ENCODE measurements at places on chromosomes 16 and 17. TPM values are rescaled to one million over a fixed set of nuclear protein-coding genes. Genes with fewer than 3 reads are reported as not detected.
A peak's percentile ranks its signal among the peaks of the same experiment; 100 is the strongest.

GRCh38 chr16:49116873-49117272 is 164.8 kb downstream of the CBLN1 start:
- H3K4me1 ChIP-seq: no peaks in the 10 kb centered on the region
- H3K4me3 ChIP-seq: no peak overlapping the region
- H3K27ac ChIP-seq: no peak overlapping the region
- DNase-seq: no peak
- no peaks in the 10 kb centered on the region for H3K36me3 ChIP-seq

DNA sequence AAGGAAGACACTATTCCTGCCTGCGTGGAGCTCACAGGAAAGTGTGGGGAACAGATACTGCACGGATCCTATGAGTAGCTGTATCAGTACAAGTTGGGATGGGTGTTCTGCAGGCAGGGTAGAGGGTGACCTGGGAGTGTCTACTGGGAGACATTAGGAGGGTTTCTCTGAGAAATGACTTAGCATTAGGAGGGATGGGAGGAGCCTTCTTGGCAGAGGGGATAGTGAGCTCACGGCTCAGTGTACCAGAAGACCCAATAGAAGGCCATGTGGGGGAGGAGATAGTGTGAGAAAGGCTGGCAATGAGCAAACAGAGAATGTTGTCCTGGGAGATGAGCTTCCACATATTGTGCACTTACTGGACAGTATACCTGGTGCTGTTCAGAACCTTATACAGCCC is 109.1 kb downstream of the MSI2 start:
- H3K4me1 ChIP-seq: no peaks in the 10 kb centered on the region
- no peaks in the 10 kb centered on the region for H3K36me3 ChIP-seq
- H3K27me3 ChIP-seq: no peaks in the 10 kb centered on the region
- no peak overlapping the region for H3K27ac ChIP-seq
- no peak for DNase-seq

Gene SHBG
- 1.1 TPM for polyA plus RNA-seq

Gene NRN1L
- 0.41 TPM for polyA plus RNA-seq

Gene SLC6A2
- polyA plus RNA-seq: 12.7 TPM

Gene KRT28
- polyA plus RNA-seq: not detected

DNA sequence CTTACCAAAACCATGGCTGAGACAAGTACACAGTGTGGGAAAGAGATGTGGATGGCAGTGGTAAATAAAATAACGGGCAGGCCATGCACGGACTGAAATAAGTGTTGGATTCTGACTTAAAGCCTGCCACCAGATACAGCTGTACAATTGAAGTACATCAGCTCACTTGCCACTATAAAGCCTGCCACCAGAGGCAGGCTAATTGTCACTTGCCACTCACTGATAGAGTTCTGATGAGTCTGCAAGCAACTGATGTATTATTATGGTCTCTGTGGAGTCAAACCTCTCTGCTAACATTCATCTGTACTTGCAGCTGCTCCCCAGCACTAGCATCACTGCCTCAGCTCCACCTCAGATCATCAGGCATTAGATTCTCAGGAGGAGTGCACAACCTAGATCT is 93.0 kb downstream of the CYTH1 start:
- peaks cover 70% of the 10 kb centered on the region for H3K36me3 ChIP-seq
- no peak overlapping the region for H3K4me3 ChIP-seq
- no peak for DNase-seq
- no peaks in the 10 kb centered on the region for H3K4me1 ChIP-seq
- H3K27ac ChIP-seq: no peak overlapping the region
- H3K27me3 ChIP-seq: no peaks in the 10 kb centered on the region

DNA sequence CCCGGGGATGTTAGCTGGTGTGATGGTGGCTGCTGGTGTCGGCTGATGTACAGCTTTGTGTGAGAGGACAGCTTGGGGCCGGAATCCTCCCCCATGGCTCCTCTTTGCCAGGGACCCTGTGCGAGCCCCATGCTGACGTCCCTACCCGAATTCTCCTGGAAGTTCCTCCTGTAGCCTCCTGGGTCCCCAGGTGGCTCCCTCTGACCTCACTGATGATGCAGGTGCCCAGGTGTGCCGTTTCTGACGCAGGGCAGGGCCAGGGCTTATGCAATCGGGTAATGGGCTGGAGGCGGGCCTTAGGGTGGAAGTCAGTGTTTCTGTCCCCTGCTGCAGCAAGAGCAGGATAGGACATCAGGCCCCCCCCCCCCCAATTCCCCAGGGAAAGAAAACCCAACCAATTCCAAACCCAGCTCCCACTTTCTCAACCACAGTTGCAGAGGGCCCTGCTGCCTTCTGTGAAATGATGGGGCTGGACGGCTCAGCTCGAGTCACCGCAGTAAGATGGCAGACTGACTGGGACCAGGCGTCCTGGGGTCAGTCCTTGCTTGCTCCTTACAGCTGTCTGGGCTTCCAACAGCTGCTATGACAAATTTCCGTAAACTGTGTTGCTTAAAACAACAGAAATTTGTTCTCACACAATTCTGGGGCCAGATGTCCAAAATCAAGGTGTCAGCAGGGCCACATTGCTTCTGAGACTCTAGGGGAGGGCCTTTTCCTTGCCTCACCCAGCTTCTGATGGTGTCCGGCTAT is 139.0 kb upstream of the PLCG2 start:
- H3K27me3 ChIP-seq: no peaks in the 10 kb centered on the region
- no peaks in the 10 kb centered on the region for H3K4me1 ChIP-seq
- no peak overlapping the region for H3K4me3 ChIP-seq
- DNase-seq: no peak
- H3K27ac ChIP-seq: no peak overlapping the region

Gene TMEM186
- polyA plus RNA-seq: 13.2 TPM

GRCh38 chr17:44069974-44070454 is 521 bp upstream of the G6PC3 start:
- H3K36me3 ChIP-seq: peaks cover 3% of the 10 kb centered on the region
- H3K27ac ChIP-seq: peak overlapping the region; percentile 96
- peak overlapping the region; percentile 43 for H3K4me3 ChIP-seq
- no peaks in the 10 kb centered on the region for H3K27me3 ChIP-seq
- peaks cover 11% of the 10 kb centered on the region for H3K4me1 ChIP-seq

GRCh38 chr16:27108826-27109665 is 42.3 kb downstream of the C16orf82 start:
- no peak overlapping the region for H3K27ac ChIP-seq
- peak overlapping the region; percentile 37 for H3K4me3 ChIP-seq
- DNase-seq: no peak
- no peaks in the 10 kb centered on the region for H3K36me3 ChIP-seq
- no peaks in the 10 kb centered on the region for H3K27me3 ChIP-seq

GRCh38 chr16:55207693-55208428 is 116.1 kb upstream of the IRX6 start:
- H3K4me3 ChIP-seq: no peak overlapping the region
- peaks cover 5% of the 10 kb centered on the region for H3K4me1 ChIP-seq
- no peaks in the 10 kb centered on the region for H3K36me3 ChIP-seq
- H3K27me3 ChIP-seq: no peaks in the 10 kb centered on the region

GRCh38 chr16:8818504-8819270 is 21.0 kb downstream of the PMM2 start:
- H3K4me1 ChIP-seq: no peaks in the 10 kb centered on the region
- H3K36me3 ChIP-seq: peaks cover 65% of the 10 kb centered on the region
- no peak overlapping the region for H3K4me3 ChIP-seq
- peak overlapping the region; percentile 17 for H3K27ac ChIP-seq
- no peaks in the 10 kb centered on the region for H3K27me3 ChIP-seq
- DNase-seq: no peak

Gene PRR29
- polyA plus RNA-seq: 2.5 TPM

Gene MT4
- polyA plus RNA-seq: not detected

Gene KCNAB3
- polyA plus RNA-seq: 4.4 TPM

- peaks cover 31% of the 10 kb centered on the region for H3K27me3 ChIP-seq
- H3K27ac ChIP-seq: no peak overlapping the region
- peaks cover 2% of the 10 kb centered on the region for H3K4me1 ChIP-seq
- peak; percentile 67 for DNase-seq
These were observed 5.8 kb downstream of the THOC6 start for GRCh38 chr16:3029491-3030221.

GRCh38 chr17:79977708-79978547 is 57.7 kb downstream of the TBC1D16 start:
- no peaks in the 10 kb centered on the region for H3K27me3 ChIP-seq
- peaks cover 23% of the 10 kb centered on the region for H3K36me3 ChIP-seq
- no peaks in the 10 kb centered on the region for H3K4me1 ChIP-seq
- no peak overlapping the region for H3K27ac ChIP-seq
- peak; percentile 26 for DNase-seq

Gene CDH8
- 0.05 TPM for polyA plus RNA-seq

GRCh38 chr17:57603546-57603945 is 141.6 kb downstream of the CCDC182 start:
- peaks cover 93% of the 10 kb centered on the region for H3K4me1 ChIP-seq
- peak overlapping the region; percentile 99 for H3K27ac ChIP-seq
- H3K36me3 ChIP-seq: no peaks in the 10 kb centered on the region
- no peak overlapping the region for H3K4me3 ChIP-seq
- H3K27me3 ChIP-seq: no peaks in the 10 kb centered on the region
- DNase-seq: no peak

Gene ORC6
- 20.2 TPM for polyA plus RNA-seq

- no peak overlapping the region for H3K27ac ChIP-seq
- no peaks in the 10 kb centered on the region for H3K4me1 ChIP-seq
These were observed 22.6 kb downstream of the AKTIP start for GRCh38 chr16:53480394-53480793.

GRCh38 chr17:6712058-6712853 is 913 bp downstream of the SLC13A5 start:
- H3K36me3 ChIP-seq: no peaks in the 10 kb centered on the region
- H3K27me3 ChIP-seq: peaks cover 55% of the 10 kb centered on the region
- H3K27ac ChIP-seq: no peak overlapping the region
- H3K4me3 ChIP-seq: no peak overlapping the region

Gene OR3A3
- not detected for polyA plus RNA-seq

- DNase-seq: no peak
- H3K4me1 ChIP-seq: no peaks in the 10 kb centered on the region
- no peaks in the 10 kb centered on the region for H3K36me3 ChIP-seq
- no peak overlapping the region for H3K27ac ChIP-seq
- no peak overlapping the region for H3K4me3 ChIP-seq
- H3K27me3 ChIP-seq: peaks cover 31% of the 10 kb centered on the region
These were observed 16.3 kb downstream of the SLFN12L start for GRCh38 chr17:35521150-35521549.

Gene SOX15
- polyA plus RNA-seq: 1.3 TPM

DNA sequence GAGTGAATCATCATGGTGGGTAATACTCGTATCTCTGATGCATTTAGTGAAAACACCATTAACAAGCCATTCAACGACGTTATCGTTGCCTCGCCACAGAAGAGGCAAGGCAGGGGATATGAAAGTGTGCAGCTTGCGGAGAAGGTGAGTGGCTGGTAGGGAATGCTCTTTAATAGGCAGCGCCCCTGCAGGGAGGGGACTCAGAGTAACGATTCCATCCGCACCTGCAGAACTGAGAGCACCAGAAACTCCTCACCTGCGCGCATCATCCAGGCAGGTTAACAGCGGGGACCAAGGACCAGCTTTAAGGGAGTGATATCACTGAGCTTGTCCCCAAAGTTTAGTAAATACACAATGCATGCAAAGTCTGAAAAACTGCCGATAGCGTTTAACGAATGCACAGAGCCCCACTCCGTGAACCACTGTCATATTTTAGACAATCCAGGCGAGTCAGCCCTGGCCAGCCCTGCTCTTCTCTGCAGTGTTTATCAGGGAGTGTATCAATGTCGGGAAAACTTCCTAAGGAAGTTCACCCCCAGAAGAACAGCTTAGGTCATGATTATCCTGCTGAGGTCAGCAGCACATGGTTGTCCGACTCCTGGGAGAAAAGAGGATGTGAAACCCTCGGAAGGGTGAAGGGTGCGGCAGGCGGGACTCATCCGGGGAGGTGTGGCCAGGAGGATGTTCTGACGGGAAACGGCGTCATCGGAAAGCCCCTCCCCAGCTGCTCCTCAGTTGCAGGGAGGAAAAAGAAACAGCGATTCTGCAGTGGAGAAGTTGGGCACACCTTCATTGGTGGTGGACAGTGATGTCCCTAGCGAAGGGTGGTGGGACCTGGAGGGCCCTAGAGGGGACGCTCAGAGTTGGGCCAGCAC is 68.5 kb upstream of the DNAH17 start:
- no peak overlapping the region for H3K4me3 ChIP-seq
- H3K27ac ChIP-seq: no peak overlapping the region
- H3K4me1 ChIP-seq: no peaks in the 10 kb centered on the region

GRCh38 chr17:8953156-8953885 is 12.2 kb downstream of the PIK3R5 start:
- no peaks in the 10 kb centered on the region for H3K36me3 ChIP-seq
- H3K27me3 ChIP-seq: peaks cover 28% of the 10 kb centered on the region
- H3K27ac ChIP-seq: no peak overlapping the region
- no peak for DNase-seq
- no peaks in the 10 kb centered on the region for H3K4me1 ChIP-seq

- H3K36me3 ChIP-seq: peaks cover 3% of the 10 kb centered on the region
- DNase-seq: no peak
- H3K4me1 ChIP-seq: no peaks in the 10 kb centered on the region
- H3K27ac ChIP-seq: no peak overlapping the region
- H3K27me3 ChIP-seq: no peaks in the 10 kb centered on the region
- no peak overlapping the region for H3K4me3 ChIP-seq
These were observed 211.9 kb upstream of the HS3ST3A1 start for GRCh38 chr17:13813347-13814240.

- peaks cover 15% of the 10 kb centered on the region for H3K36me3 ChIP-seq
- peaks cover 11% of the 10 kb centered on the region for H3K4me1 ChIP-seq
- H3K27ac ChIP-seq: no peak overlapping the region
- DNase-seq: no peak
These were observed 5.5 kb downstream of the TRAF7 start for GRCh38 chr16:2160915-2161551.

GRCh38 chr16:22189473-22190080 is 16.5 kb upstream of the EEF2K start:
- H3K4me3 ChIP-seq: peak overlapping the region; percentile 68
- peak; percentile 55 for DNase-seq
- H3K27ac ChIP-seq: peak overlapping the region; percentile 23
- H3K27me3 ChIP-seq: no peaks in the 10 kb centered on the region
- H3K4me1 ChIP-seq: peaks cover 22% of the 10 kb centered on the region
- no peaks in the 10 kb centered on the region for H3K36me3 ChIP-seq

Gene C17orf100
- 2.6 TPM for polyA plus RNA-seq

GRCh38 chr16:81469710-81470535 is 25.3 kb downstream of the CMIP start:
- DNase-seq: no peak
- peaks cover 10% of the 10 kb centered on the region for H3K4me1 ChIP-seq
- H3K27me3 ChIP-seq: no peaks in the 10 kb centered on the region
- H3K4me3 ChIP-seq: no peak overlapping the region
- no peak overlapping the region for H3K27ac ChIP-seq

DNA sequence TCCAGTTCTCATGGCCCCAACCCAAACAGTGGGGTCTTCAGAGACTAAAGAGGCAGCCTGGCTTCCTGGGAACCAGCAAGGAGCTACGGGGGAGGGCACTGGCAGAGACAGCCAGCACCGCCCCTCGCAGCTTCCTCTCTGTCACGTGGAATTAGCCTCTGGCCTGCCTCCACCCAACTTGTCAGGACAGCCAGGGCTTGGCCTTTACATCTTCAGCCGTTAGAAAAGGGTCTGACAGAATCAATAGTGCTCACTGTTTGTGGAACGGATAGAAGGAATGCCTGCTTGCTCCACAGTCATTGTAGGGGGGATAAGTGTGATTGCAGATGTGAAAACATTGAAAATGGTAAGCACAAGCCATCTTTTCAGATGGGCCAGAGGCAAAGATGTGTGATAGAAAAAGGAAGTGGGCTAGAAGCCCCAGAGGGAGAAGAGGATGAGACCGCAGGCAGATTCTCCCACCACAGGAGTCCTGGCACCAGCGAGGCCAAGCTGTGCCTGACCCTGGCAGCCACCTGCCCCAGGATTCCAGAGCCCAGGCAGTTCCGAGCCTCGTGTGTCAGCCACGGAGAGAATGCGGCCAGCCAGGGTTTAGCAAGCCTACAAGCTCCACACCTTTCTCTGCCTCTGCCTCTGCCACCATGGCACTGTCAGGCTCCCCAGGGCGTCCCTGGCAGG is 18.6 kb downstream of the GRIN2C start:
- no peaks in the 10 kb centered on the region for H3K27me3 ChIP-seq
- H3K36me3 ChIP-seq: no peaks in the 10 kb centered on the region
- no peak overlapping the region for H3K4me3 ChIP-seq

All from SK-N-SH (cell line).